ENCODE measurements at places on chromosomes 11 and 22.

DNA sequence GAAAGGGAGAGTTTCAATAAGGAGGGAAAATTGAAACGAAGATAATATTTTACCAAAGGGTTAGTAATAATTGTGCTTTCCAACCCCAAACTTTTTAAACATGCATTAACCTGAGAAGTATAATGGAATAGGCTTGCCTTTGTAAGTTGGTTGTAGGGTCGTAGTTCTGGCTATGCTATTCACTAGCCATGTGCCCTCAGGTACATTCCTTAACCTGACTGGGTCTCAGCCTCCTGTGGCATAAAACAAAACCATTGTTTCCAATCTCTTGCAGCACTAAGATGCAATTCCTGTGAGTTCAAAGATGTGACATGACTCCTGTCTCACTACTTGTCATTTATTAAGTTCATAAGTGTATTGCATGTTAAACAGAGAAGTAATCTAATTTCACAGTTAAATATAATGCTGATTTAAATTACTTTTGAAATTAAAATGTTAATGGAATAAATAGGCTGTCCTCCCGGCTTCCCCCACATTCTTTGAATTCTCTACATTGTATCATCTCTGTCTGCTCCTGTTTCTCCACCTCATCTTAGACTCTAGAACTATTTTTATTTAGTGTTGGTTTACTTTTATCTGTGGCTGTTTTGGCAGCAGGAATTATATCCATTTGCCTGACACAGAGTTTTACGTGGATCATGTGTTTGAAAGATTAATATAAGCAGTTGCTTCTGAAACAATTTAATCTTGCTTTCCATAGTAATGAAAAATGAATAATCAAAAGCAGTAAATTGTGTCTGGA, 216.3 kb downstream of the FAT3 start:
- DNase-seq, result no peak

- no peak for DNase-seq
Observed at GRCh38 chr11:98104249-98104648, 916.5 kb upstream of the CNTN5 start.

DNA sequence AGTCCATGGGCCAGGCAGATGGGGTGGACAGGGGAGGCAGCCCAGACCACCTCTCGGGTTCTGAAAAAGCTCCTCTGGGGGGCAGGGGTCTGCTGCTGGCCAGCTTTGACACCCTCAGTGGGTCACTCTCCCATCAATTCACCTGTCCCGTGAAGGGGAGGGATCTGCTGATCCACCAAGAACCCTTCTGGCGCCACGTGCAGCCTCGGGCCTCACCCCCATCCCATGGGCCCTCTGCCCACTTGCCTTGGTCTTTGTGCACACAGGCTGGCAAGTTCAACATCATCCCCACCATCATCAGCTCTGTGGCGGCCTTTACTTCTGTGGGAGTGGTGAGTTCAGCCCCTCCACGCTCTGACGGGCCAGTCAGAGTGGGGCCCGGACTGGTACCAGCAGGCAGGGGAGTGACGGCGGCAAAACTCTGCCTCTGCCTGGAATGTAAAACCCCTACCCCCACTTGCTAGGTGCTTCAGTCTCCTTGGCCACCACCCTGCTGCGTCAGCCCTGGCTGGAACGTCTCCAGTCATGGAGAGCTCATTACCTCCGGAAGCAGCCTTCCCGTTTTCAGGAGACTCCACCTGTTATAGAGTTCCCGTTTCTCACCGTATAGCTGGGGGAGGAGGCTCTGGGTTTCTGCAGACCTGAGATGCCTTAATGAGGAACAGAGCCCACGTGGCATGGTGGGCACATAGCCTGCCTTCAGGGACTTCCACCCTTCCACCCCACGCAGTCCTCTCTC, 12.7 kb downstream of the PRG3 start:
- no peak for DNase-seq

DNA sequence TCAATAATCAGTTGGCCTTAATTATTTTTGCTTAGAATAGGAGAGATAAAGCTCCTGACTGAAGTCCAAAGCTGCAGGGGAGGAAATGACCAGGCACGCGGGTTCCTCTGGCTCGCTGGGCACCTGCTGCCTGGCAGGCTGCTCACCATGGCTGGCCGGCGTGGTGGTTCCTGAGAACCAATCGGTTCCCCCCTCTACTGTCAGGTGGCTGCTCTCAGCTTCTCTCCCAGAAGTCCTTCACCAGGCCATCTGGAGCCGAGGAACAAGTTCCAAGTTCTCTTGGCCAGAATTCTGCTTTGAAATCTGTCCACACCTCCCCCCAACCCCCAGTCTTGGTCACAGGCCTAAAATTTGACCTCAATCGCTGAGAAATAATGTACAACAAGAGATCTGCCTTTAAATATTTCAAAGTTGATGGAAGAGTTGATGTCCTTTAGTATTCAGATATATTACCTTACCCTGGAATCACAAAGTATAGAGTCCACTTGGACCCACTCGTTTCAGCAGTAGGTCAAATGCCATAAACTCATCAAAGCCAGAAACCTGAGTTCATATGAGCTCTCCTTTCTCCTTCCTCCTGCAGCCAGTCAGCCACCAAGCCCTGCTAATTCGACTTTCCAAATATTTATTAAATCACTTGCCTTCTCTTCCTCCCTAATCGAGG, 25.2 kb downstream of the EXPH5 start:
- no peak for DNase-seq

All from activated T-helper 9 cell treated with anti-CD3 and anti-CD28 coated beads, Interleukin-2, amount 50 U/mL, for 16 hours (primary cell).